ENCODE measurements at places on chromosomes 4 and X. TPM values are rescaled to one million over a fixed set of nuclear protein-coding genes. Genes with fewer than 3 reads are reported as not detected.

TRPC3 gene
- 2.0 TPM for total RNA-seq

RHOH gene
- 0.09 TPM for total RNA-seq

SLC25A14 gene
- total RNA-seq = 9.1 TPM

BBS12 gene
- 6.8 TPM for total RNA-seq

SGMS2 gene
- 67.0 TPM for total RNA-seq

PASD1 gene
- total RNA-seq = not detected

CSN3 gene
- total RNA-seq = not detected

TAF7L gene
- total RNA-seq = 0.43 TPM

SEPTIN6 gene
- 20.5 TPM for total RNA-seq

ADRA2C gene
- total RNA-seq = 0.37 TPM

ZNF630 gene
- total RNA-seq = 2.1 TPM

HS3ST1 gene
- 1.3 TPM for total RNA-seq

SORCS2 gene
- 1.1 TPM for total RNA-seq

SPANXN4 gene
- not detected for total RNA-seq

TMEM154 gene
- 2.3 TPM for total RNA-seq

CLNK gene
- not detected for total RNA-seq

SLC25A53 gene
- total RNA-seq = 10.1 TPM

SATL1 gene
- total RNA-seq = not detected

ENPEP gene
- 0.28 TPM for total RNA-seq

NXT2 gene
- total RNA-seq = 10.8 TPM

RTL3 gene
- total RNA-seq = not detected

All from smooth muscle cell of bladder (primary cell).